ENCODE measurements at places on chromosomes 2 and 18. TPM values are rescaled to one million over a fixed set of nuclear protein-coding genes. Genes with fewer than 3 reads are reported as not detected.

GBX2 gene
- not detected for total RNA-seq

KRTCAP3 gene
- not detected for total RNA-seq

DNA sequence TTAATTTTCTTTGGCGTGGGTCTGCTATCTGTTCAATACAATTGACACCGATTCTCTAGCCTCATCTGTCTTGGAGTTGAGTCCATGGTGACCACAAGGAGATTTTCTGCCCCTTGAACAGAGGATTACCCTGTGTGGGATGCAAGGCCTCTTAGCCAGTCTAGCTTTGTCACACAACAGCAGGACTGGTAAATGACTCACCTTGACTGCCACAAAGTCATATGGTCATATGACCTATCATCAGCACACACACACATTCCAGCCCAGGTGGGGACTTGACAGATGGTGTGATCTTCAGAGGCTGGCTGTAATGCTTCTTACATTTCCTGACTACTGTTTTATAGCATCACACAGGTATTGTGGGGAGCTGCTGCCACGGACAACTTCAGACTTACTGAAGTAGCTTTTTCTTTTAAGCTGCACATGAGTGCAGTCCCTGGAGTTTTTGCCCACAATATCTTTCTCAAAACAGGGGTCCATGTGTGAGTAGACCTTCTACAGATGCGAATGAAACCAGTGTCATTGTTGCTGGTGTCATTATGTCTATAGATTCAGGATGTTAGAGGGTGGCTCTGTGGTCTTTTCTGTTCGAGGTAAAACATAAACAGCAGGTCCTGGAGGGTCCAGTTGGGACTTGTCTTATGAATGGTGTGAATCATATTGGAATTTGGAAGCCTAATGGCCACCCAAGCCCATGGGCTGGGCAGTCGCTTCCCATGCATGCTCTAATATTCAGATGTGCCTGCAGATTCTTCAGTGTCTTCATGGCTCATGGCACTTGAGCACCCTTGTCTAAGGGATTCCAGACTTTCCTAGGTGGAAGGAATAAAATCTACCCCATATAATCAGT, 18.6 kb upstream of the ACOXL start:
- DNase-seq, result no peak
- H3K27me3 ChIP-seq, result peaks cover 30% of the 10 kb centered on the region
- H3K4me1 ChIP-seq, result no peaks in the 10 kb centered on the region
- H3K4me3 ChIP-seq, result no peak overlapping the region

DNA sequence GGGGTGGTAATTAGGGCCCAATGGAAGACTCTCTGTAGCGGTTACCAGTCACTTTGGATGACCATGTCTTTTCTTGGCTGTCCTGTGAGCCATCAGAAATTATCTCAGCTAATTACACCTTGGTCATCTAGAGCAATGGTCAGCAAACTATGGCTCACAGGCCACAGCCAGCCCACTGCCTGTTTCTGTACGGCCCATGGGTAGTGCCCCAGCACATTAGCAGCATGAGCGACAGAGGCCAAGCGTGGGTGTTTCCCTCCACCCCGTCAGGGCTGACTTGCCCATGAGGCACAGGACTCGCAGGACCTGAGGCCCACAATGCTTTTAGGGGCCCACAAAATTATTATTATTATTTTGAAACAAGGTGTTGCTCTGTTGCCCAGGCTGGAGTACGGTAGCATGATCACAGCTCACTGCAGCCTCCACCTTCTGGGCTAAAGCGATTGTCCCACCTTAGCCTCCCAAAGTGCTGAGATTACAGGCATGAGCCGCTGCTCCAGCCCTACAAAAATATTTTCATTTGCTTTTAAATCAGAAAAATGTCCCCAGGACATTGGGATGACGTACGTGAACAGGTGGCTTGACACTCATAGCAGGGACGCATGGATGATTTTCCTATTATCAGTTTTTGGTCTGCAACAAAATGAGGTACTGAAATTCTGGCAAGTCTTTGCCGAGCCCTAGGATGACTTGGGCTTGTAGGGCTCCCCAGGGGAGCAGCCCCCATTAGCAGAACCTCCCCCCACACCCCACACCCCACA, 29.3 kb upstream of the CEP68 start:
- H3K4me3 ChIP-seq, result no peak overlapping the region
- 0 out of 2 replicates have a peak, but pooled peaks cover 2% of the 10 kb centered on the region for H3K36me3 ChIP-seq
- DNase-seq, result no peak
- peaks cover 3% of the 10 kb centered on the region for H3K27me3 ChIP-seq
- peaks cover 11% of the 10 kb centered on the region for H3K4me1 ChIP-seq
- no peak overlapping the region for H3K27ac ChIP-seq

GRCh38 chr18:57077786-57078552, 68.9 kb upstream of the BOD1L2 start:
- no peak for DNase-seq
- no peak overlapping the region for H3K4me3 ChIP-seq

GRCh38 chr2:83016343-83017110, 1442.6 kb downstream of the SUCLG1 start:
- no peak overlapping the region for H3K4me3 ChIP-seq
- no peak overlapping the region for H3K27ac ChIP-seq
- no peaks in the 10 kb centered on the region for H3K4me1 ChIP-seq
- H3K36me3 ChIP-seq, result no peaks in the 10 kb centered on the region
- no peaks in the 10 kb centered on the region for H3K27me3 ChIP-seq

All from IMR-90 (cell line).